Testis (tissue), 5 donors: ENCODE measurements at places on chromosomes 5 and 9. TPM values are rescaled to one million over a fixed set of nuclear protein-coding genes. Genes with fewer than 3 reads are reported as not detected.
A peak's percentile ranks its signal among the peaks of the same experiment; 100 is the strongest.

The PCDHA11 gene
- 4.6 TPM for total RNA-seq

The PTPRD gene
- 33.6 TPM for total RNA-seq

The OBP2B gene
- total RNA-seq = 34.0 TPM

The IFNA13 gene
- total RNA-seq = 0.63 TPM

GRCh38 chr5:119309326-119309725 is 46.5 kb upstream of the TNFAIP8 start:
- no peak for DNase-seq

- peak; percentile 50 for DNase-seq
Measured at GRCh38 chr9:133737774-133738639, at the start of gene SARDH. SARDH (minus strand) TSS chr9:133738352; CDS start chr9:133734173, 4,179 bp downstream.

DNA sequence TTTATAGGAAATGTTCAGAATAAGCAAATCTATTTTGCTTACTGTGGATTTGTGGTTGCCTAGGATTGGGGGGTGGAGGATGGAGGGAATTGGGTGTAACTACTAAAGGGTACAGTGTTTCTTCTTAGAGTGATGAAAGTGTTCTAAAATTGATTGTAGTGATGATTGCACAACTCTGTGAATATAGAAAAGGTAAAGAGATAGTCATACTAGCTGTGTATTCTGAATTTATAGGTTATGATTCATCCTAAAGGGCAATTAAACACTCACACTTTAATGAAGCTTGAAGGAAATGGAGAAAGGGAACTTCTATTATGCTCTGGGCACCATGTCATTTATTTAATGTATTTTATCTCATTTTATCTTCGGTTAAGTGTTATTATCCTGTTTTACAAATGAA is 9.9 kb downstream of the TXNDC8 start:
- DNase-seq = no peak

GRCh38 chr5:13350767-13351166 is 593.7 kb downstream of the DNAH5 start:
- DNase-seq = no peak

GRCh38 chr5:62460578-62460983 is 48.0 kb downstream of the IPO11 start:
- no peak for DNase-seq

DNA sequence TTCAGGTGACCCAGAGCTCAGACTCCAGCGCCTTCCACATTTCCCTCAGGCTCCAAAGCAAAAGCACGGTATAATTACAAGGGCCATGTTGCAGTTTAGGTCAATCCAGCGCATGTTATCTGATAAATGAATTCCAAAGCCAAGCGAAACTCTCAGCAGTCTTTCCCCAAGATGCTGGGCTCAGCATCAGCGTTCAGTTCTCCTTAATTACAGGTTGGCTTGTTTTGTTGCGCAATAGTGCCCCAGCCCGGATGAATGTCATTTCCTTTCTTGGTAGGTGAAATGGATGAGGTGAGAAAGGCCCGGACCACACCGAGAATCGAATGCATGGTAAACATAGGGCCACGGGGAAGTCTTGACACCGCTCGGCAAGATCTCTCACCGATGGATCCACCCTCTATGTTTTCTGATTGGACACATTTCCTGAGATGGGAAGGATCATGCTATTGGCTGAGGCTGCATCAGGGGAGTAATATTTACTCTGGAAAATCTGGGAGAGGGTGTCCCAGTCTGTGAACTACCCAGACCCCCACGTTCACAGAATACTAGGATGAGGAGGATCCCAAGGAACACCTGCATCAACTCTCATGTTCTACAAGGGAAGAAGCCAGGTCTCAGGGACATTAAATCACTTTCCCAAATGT is 221.2 kb upstream of the ANKRD55 start:
- DNase-seq = no peak

DNA sequence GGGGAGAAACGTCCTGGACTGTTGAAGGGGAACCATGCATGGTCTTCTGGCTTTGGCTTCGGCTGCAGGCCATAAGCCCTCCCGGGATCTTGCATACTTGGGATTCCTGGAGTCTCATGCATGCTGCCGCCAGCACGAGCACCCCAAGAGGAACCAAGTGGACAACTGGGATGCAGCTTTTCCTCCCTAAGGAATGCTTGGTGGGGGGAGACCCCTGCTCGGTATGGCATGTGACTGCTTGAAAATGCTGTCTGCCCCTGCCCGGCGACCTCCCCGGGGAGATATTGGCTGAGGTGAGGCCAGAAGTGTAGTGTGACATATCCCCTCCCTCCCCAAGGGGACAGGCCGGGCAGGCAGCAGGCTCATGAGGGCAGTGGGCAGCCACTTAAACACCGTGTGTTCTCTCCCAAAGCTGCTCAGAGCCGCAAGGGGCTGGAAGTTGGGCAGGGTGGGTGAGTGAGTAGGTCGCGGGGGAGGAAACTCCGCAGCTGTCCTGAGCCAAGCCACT is 15.7 kb downstream of the TMEM171 start:
- DNase-seq = no peak

DNA sequence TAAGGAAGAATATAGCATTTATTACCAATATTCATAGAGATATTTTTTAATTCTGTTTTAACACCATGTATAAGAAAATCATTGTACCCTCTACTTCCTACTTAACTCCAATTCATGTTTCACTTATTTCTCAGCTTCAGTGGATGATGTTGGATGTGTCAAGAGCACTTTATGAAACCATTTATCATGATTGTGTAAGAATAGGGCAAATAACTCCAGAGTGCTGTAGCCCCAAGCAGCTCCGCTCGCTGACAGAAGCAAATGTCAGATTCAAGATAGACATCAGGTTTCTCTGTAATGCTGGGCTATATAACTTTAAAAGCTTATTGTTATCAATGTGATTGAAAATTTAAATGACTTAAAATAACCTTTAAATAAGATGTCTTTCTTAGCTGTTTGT is 50.4 kb downstream of the MAST4 start:
- no peak for DNase-seq

- no peak for DNase-seq
Measured at GRCh38 chr5:181164076-181164952, 16.9 kb downstream of the OR2V2 start.

DNA sequence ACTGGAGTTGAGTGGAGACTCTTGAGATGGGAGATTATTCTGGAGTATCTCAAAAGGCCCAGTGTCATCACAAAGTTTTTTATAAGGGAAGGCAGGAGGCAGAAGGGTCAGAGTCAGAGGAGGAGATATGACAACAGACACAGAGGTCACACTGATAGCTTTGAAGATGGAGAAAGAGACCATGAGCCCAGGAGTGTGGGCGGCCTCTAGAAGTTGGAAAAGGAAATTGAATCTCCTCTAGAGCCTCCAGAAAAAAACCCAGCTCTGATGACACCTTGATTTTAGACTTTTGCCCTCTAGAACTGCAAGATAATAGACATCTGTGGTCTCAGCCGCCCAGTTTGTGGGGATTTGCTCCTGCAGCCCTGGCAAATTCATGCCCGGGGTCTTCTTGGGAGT is 64.8 kb upstream of the SPTLC1 start:
- no peak for DNase-seq
